ENCODE measurements at places on chromosomes 3 and 15.

DNA sequence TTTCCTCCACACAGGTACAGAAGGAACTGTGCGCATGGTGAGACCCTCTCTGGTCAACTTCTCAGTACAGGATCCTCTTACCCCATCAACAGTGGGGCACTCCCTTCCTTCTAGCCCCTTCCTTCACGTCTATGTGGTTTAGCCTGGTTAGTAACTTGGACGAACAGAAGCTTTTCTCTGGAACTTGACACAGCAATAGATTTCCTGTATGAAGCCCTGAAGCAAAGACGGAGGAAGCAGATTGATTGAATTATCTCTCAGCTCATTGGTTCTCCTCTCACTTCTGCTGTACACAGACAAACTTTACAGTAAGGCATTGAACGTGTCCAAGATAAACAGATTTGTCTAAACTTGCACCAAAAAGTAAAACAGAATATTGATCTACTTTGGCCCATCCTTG, at the start of gene CD200R1:
Gene CD200R1 (minus strand): TSS at position 210 of the 400 bp plus-strand sequence. CDS start 246 bp downstream, outside the sequence.
- DNase-seq: no peak

GRCh38 chr15:86115145-86115801, 35.6 kb downstream of the AGBL1 start:
- DNase-seq: no peak

DNA sequence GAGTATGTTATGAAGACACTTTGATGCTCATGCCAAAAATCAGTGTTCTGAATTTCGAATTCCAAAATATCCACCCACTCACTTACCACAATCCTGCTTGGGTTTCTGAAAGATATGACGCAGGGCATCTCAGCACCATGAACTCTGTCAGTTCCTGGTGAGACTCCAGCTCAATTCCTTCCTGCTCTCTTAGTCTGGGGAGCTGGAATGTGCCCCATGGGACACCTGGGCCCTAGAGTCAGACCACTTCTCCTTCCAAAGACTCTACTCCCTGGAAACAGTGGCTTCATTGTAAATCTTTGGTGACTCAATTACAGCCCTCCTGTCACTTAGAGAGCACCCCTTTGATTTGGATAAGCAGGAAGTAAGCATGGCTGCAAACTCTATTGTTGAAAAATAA, 50.5 kb downstream of the CD86 start:
- no peak for DNase-seq

DNA sequence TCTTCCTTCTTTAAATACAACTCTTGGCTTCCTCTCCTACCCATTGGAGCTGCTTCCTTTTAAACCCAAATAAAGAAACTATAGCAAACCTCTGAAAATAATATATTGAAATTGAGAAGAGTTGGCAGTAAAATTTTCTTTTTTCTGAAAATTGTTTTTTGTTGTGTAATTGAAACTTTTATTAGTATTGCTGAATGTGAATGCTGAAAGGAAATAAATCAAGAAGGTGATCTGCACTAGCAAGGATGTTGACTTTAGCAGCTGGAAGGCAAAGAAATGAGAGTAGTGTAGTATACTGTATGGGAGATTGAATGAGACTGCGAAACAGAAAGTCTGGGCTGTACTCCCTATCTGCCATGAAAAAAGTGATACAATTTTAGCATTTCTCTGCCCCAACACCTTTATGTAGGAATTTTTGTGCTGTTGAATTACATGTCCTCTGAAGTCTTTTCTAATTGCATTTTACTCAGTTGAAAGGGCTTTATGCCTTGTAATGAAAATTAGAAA, 166.3 kb downstream of the DOCK3 start:
- DNase-seq: no peak

DNA sequence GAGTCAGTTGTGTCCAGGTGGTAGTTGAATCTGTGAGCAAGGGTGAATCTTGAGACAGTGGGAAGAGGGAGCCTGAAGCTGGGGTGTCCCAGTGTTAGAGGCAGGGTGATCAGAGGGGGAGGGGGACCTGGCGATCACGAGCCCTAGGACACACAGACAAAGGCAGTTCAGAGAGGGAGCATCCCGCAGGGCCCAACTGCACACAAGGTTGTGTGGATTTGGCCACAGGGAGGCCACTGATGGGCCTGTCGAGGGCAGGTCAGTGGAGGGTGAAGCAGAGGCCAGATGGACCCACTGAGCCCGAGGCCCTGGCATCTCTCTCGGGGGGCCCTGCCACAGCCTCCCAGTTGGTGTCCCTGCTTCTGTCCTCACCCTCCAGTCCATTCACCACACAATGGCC, 48.6 kb upstream of the SMAD6 start:
- no peak for DNase-seq

- no peak for DNase-seq
Observed at GRCh38 chr3:105608623-105609022, 241.9 kb downstream of the ALCAM start.

DNA sequence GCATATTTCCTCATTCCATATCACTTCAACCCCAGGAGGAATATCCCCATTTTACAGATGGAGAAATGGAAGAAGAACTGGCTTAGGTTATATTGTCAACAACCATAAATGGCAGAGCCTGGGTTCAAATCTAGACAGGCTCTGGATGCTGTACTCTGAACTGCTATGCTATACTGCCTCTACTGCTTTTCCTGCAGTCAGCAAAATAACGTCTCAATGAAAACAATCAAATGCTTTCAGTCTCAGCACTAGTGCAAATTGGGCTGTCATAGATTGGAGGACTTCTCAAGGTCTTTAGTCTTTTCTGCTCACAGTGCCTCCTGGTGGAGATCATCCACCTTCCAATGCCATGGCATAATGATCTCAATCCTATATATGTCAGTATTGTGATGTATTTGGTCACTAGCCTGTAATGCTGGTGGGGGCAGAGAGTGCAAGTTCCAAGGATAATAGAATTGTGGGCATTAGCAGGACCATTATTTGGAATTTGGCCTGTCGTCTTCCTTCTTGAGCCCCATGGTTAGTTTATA, 285.0 kb downstream of the CLSTN2 start:
- no peak for DNase-seq

GRCh38 chr3:67540198-67540894, 114.1 kb downstream of the SUCLG2 start:
- DNase-seq: no peak

DNA sequence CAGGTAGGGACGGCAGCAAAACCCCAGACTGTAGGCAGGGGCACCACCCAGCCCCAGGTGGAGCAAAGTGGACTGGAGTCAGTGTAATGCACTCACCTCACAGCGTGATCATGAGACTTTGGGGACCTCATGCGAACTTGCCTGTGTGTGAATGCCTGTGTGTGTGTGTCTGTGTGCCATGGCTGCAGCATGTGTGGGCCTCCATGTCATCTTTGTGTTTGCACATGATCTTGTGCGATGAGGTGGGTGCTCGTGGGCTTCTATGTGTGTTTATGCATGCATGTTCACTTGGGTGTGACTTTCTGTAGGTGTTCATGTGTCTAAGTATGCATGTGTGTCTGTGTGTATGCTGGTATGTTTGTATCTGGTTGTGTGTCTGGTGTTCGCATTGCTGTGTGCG, 41.2 kb upstream of the ADPGK start:
- no peak for DNase-seq

DNA sequence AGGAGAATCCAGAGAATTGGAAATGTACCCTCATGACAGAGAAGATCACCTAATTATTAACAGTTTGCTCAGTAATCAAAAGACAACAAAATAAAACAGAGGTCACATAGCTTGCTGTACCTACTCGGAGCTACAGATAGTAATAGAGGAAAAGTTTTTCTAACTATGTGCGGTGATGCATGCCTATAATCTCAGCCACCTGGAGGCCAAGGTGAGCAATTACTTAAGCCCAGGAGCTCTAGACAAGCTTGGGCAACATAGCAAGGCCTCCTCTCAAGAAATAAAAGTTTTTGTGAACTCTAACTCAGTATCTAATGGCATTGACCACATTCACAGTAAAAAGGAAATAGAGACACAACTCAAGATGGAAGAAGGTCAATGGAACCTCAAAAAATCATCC, 243.6 kb downstream of the ATP8B4 start:
- DNase-seq: no peak

- DNase-seq: no peak
Observed at GRCh38 chr3:158368271-158368670, 202.7 kb upstream of the MLF1 start.

DNA sequence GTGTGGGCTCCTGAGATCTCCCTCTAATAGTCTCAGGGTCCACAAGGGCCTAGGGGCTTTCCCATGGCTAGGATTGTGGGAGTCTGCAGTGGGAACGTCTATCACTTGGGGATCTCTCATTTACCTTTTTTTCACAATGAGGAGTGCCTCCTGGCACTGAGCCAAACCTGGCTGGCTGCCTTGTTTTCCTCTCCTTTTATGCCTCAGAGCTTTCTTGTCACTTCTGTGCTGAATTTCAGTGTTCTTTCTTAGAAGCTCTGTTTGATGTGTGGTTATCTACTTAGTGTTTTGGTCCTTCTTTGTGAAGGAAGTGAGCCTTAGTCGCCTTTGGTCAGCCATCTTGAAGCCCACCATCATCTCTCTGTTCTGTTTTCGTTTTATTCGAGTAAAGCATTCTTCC, 33.9 kb downstream of the DOCK3 start:
- no peak for DNase-seq

DNA sequence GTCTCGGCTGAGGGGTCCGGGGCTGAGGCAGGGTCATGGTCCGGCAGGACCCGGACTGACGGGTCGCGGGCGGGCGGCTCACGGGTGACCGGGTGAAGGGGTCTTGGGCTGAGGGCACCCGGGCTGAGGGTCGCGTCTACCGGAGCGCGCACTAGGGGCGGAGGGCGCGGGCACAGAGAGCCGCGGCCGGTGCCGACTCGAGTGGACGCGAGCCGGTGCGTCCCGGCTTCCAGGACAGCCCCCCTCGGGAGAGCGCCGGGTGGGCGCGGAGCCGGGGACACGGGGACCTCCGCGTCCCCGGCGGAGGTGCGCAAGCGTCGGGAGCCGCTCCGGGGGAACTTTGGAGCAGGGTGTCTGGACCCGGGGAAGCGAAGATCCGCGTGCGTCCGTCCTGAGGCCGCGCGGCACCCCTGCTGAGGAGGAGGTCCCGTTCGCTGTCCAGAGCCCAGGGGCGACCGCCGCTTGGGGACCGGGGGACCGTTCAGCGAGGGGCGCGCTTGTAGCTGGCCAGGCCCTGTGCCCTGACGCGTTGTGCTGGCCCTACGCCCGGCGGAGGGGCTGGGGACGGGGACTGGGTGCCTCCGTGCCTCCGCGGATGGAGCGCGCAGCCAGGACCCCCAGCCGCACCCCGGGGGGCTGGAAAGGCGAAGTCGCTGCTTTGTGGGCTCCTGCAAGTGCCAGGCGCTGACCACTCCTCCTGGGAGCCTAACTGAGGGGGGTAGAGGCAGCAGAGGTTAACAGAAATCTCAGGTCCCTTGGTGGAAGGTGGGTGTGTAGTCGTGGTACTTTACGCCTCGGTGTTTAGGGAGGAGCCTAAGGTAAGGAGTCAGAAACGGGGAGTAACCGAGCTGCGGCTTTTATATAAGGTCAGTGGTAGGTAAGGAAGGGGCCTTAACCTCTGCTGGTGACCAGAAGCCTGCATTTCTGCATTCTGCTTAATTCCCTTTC, at the start of gene PPARG:
Gene PPARG (plus strand): TSS at position 889 of the 948 bp plus-strand sequence. CDS start 90,642 bp downstream, outside the sequence.
- no peak for DNase-seq
